ENCODE measurements at places on chromosomes 1 and 21. TPM values are rescaled to one million over a fixed set of nuclear protein-coding genes. Genes with fewer than 3 reads are reported as not detected.

Gene F5
- total RNA-seq = 55.5 TPM

Gene C1orf141
- not detected for total RNA-seq

Gene ZNF593OS
- not detected for total RNA-seq

Gene RCC1
- total RNA-seq = 8.1 TPM

Gene PRKCZ
- 16.4 TPM for total RNA-seq

Gene RGSL1
- total RNA-seq = not detected

Gene KLF17
- total RNA-seq = not detected

Gene AMY2A
- total RNA-seq = not detected

Gene RCSD1
- total RNA-seq = 26.5 TPM

Gene UBE4B
- total RNA-seq = 71.3 TPM

Gene RBM11
- total RNA-seq = 0.22 TPM

Gene SPRR2E
- total RNA-seq = not detected

Gene CD101
- 0.11 TPM for total RNA-seq

Gene MYOC
- 4.4 TPM for total RNA-seq

Gene LRRC8B
- 8.2 TPM for total RNA-seq

Gene CRNN
- not detected for total RNA-seq

Gene SPRR1B
- not detected for total RNA-seq

Gene VASH2
- 0.47 TPM for total RNA-seq

Gene SYNJ1
- 7.9 TPM for total RNA-seq

Gene LCE6A
- total RNA-seq = not detected

Gene ERG
- 13.2 TPM for total RNA-seq

Gene TRIM67
- total RNA-seq = 0.19 TPM

Gene A3GALT2
- total RNA-seq = not detected

Gene FLG2
- total RNA-seq = not detected

Gene CDK18
- 85.6 TPM for total RNA-seq

Gene PWP2
- 3.1 TPM for total RNA-seq

Gene DNAI4
- total RNA-seq = 10.3 TPM

Gene INSRR
- not detected for total RNA-seq

Gene CEP350
- 56.1 TPM for total RNA-seq

Gene RRP1B
- 10.5 TPM for total RNA-seq

Gene CEP170
- 28.4 TPM for total RNA-seq

Gene MARCKSL1
- 34.5 TPM for total RNA-seq

Gene STIL
- total RNA-seq = 0.52 TPM

Gene HPCA
- not detected for total RNA-seq

Gene PEX14
- 14.5 TPM for total RNA-seq

Gene PTGFR
- total RNA-seq = 0.39 TPM

Gene FMOD
- total RNA-seq = 34.2 TPM

Gene CD48
- 3.2 TPM for total RNA-seq

Gene LCE3A
- not detected for total RNA-seq

Gene KPRP
- not detected for total RNA-seq

Gene ESRRG
- 14.3 TPM for total RNA-seq

Gene SELE
- 0.11 TPM for total RNA-seq

Gene TFF3
- 5.0 TPM for total RNA-seq

Gene CYP4X1
- total RNA-seq = 2.2 TPM

Gene PPM1J
- total RNA-seq = 7.9 TPM

Gene KCNJ9
- 0.08 TPM for total RNA-seq

Gene HCN3
- total RNA-seq = 0.35 TPM

Gene TENT5C
- total RNA-seq = 17.0 TPM

Gene LCE2A
- total RNA-seq = not detected

Gene CFAP141
- total RNA-seq = not detected

Gene CCDC185
- not detected for total RNA-seq

Gene KRTAP10-11
- total RNA-seq = not detected

Gene FAM151A
- not detected for total RNA-seq

Gene ANXA9
- 7.7 TPM for total RNA-seq

Gene LENEP
- not detected for total RNA-seq

Gene TDRKH
- total RNA-seq = 4.2 TPM

Gene ALPL
- 50.3 TPM for total RNA-seq

Gene SPATA45
- not detected for total RNA-seq

Data from right atrium auricular region (tissue), 2 donors.